ENCODE measurements at places on chromosomes 11 and 22. TPM values are rescaled to one million over a fixed set of nuclear protein-coding genes. Genes with fewer than 3 reads are reported as not detected.

KRTAP5-10 gene
- not detected for total RNA-seq

UBQLNL gene
- not detected for total RNA-seq

OR2AG2 gene
- total RNA-seq: not detected

NXPE2 gene
- total RNA-seq: not detected

MIEF1 gene
- total RNA-seq: 31.5 TPM

TMEM86A gene
- total RNA-seq: 5.8 TPM

EMID1 gene
- 2.2 TPM for total RNA-seq

CD3G gene
- not detected for total RNA-seq

NLRP14 gene
- not detected for total RNA-seq

KCNE3 gene
- total RNA-seq: not detected

SLC7A4 gene
- total RNA-seq: not detected

MEI1 gene
- not detected for total RNA-seq

PDHX gene
- 25.6 TPM for total RNA-seq

ASRGL1 gene
- total RNA-seq: 22.6 TPM
